ENCODE measurements at places on chromosomes 7 and 10. TPM values are rescaled to one million over a fixed set of nuclear protein-coding genes. Genes with fewer than 3 reads are reported as not detected.

Gene ZSWIM8
- 148 TPM for polyA plus RNA-seq

Gene PAPOLB
- polyA plus RNA-seq = 0.16 TPM

Gene NAT16
- polyA plus RNA-seq = 7.5 TPM

Gene TMEM176B
- polyA plus RNA-seq = 21.7 TPM

Gene GDF10
- 11.2 TPM for polyA plus RNA-seq

Gene STRIP2
- 16.4 TPM for polyA plus RNA-seq

Gene OR13A1
- 0.25 TPM for polyA plus RNA-seq

Gene MEST
- polyA plus RNA-seq = 186 TPM

Gene SYT15
- 8.8 TPM for polyA plus RNA-seq

Gene CPA4
- 0.84 TPM for polyA plus RNA-seq

Gene GLCCI1
- polyA plus RNA-seq = 35.7 TPM

Gene SPOCK2
- 294 TPM for polyA plus RNA-seq

Gene PRLHR
- 0.53 TPM for polyA plus RNA-seq

Gene GALNT17
- 54.8 TPM for polyA plus RNA-seq

Gene GOLGA7B
- 40.0 TPM for polyA plus RNA-seq

Gene HYAL4
- 0.11 TPM for polyA plus RNA-seq

Gene SCIN
- 17.0 TPM for polyA plus RNA-seq

Gene GNAT3
- polyA plus RNA-seq = not detected

Gene CACNA2D1
- polyA plus RNA-seq = 48.3 TPM

Gene KCNIP2
- 51.9 TPM for polyA plus RNA-seq

Gene USP6NL
- 24.6 TPM for polyA plus RNA-seq

Gene TMEM26
- 1.9 TPM for polyA plus RNA-seq

Gene MYH16
- polyA plus RNA-seq = 0.26 TPM

Gene KLF14
- 0.06 TPM for polyA plus RNA-seq

Gene TLX1
- polyA plus RNA-seq = not detected

Gene DCLRE1A
- polyA plus RNA-seq = 12.1 TPM

Gene PRR15
- polyA plus RNA-seq = 0.29 TPM

Gene TAS2R3
- polyA plus RNA-seq = 0.33 TPM

Gene UTF1
- polyA plus RNA-seq = not detected

All from spinal cord (tissue), 10 donors.